GM12878 (cell line): ENCODE measurements at places on chromosomes 2 and 18.

GRCh38 chr2:109135359-109136197 is 6.6 kb downstream of the SH3RF3 start:
- H3K36me3 ChIP-seq, result no peaks in the 10 kb centered on the region
- no peak overlapping the region for H3K27ac ChIP-seq
- no peak for DNase-seq
- peaks cover 5% of the 10 kb centered on the region for H3K4me1 ChIP-seq
- no peak overlapping the region for H3K4me3 ChIP-seq

GRCh38 chr18:70468861-70469547 is 180.2 kb downstream of the SOCS6 start:
- H3K4me1 ChIP-seq, result no peaks in the 10 kb centered on the region
- no peaks in the 10 kb centered on the region; the same call in none of the 2 replicates for H3K27me3 ChIP-seq
- no peaks in the 10 kb centered on the region for H3K36me3 ChIP-seq
- H3K27ac ChIP-seq, result no peak overlapping the region

DNA sequence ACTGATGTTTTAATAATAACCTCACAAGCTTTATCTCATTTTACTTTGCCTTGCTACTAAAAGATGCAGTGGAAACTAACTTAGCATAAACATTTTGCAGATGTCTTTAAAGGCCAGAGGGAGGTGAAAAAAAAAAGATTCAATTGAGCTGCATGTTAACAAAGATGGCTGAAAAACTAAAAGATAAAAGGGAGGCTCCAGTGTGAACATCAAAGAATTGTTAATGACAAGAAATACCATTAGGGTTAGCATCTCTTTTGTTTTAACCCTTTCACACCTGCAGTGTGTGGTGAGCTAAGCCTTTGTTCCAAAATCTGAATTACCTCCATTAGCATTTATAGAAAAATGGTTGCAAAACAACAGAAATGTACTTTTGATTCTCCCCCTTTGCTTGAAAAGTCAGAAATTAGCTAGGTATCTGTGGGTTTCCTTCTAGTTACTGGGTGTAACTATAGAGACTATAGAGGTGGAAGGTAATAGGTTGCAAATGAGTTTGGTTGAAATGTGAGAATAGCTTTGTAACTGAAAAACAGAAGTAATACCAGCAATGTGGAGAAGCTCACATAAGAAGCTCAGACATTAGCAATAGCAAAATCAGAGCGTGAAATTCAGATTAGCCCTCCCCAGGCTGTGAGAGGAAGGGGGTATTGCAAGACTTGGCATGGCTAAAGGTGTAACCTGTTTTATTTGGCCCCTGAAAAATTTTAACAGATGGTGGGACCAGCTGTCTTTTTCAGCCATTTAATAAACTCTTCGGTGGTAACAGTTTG is 34.8 kb upstream of the SP5 start:
- H3K4me3 ChIP-seq, result peak overlapping the region; percentile 7; the same call in 1 of the 2 replicates
- H3K4me1 ChIP-seq, result peaks cover 13% of the 10 kb centered on the region; the same call in 1 of the 2 replicates
- DNase-seq, result peak; percentile 40
- no peaks in the 10 kb centered on the region for H3K27me3 ChIP-seq

DNA sequence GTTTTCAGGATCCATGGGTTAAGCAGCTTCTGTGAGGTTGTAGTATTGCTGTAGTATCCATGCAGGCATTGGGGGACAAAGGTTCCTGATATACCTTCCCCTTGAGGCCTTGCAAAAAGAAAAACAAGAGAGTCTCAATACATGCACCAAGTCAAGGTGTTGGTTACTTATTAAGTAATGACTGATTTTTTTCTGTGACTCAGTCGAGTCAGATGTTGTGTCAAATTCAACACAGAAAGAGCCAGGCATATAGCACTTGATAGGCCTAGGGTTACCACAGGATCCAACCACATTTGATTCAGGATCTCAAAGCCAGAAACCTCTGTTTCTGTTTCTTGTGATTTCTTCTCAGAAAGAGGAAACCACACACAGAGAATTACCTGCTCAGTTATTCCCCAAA is 24.9 kb upstream of the CD8A start:
- H3K4me3 ChIP-seq, result no peak overlapping the region
- DNase-seq, result no peak
- no peaks in the 10 kb centered on the region for H3K36me3 ChIP-seq
- no peaks in the 10 kb centered on the region for H3K4me1 ChIP-seq

GRCh38 chr2:6864923-6865345 is 773 bp downstream of the CMPK2 start:
- H3K4me3 ChIP-seq, result peak overlapping the region; percentile 77
- H3K36me3 ChIP-seq, result peaks cover 2% of the 10 kb centered on the region
- H3K27ac ChIP-seq, result peak overlapping the region; percentile 68
- H3K27me3 ChIP-seq, result no peaks in the 10 kb centered on the region; the same call in 1 of the 2 replicates

DNA sequence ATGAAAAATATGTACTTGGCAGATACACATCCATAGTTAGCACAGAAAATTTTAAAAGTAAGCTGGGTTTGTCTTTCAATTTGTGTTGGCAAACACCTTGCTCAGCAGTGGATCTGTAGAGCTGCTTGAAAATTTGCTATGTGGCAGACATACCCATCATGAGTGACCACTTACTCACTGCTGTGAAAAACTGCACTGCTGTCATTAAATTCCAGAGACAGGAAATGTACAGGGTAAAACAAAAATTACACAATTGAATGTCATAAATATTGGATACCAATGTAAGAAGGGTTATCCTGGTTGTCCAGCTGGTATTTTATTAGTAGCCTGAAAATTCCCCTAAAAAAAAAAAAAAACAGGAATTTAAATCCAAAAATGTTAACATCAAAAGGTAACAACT is 24.5 kb downstream of the NIF3L1 start:
- no peaks in the 10 kb centered on the region for H3K4me1 ChIP-seq
- no peaks in the 10 kb centered on the region for H3K27me3 ChIP-seq

DNA sequence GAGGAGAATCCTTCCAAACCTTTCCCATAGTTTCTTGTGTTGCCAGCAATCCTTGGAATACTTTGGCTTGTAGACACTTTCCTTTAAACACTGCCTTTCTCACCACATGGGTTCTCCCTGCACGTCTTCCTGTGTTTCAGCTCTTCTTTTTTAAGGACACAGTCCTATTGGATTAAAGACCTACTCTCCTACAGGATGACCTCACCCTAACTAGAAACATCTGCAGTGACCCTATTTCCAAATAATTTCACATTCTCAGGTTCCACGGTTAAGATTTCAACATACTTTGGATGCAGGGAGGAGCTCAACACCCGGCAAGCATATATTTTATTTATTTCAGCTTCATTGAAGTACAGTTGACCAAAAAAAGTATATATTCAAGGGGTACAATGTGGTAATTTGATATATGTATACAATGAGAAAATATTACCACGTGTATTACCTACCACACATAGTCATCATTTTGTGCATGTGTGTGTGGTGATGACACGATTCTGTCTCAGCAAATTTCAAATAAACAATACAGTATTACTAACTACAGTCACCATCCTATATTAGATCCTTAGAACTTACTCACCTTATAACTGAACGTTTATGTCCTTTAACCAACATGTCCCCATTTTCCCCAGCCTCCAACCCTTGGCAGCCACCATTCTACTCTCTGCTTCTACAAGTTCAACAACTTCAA is 745.0 kb downstream of the CBLN2 start:
- H3K36me3 ChIP-seq, result no peaks in the 10 kb centered on the region
- no peaks in the 10 kb centered on the region for H3K4me1 ChIP-seq
- H3K4me3 ChIP-seq, result no peak overlapping the region
- H3K27me3 ChIP-seq, result no peaks in the 10 kb centered on the region

GRCh38 chr2:53941749-53942148 is 29.0 kb downstream of the PSME4 start:
- H3K36me3 ChIP-seq, result peaks cover 5% of the 10 kb centered on the region; the same call in 1 of the 2 replicates
- H3K27ac ChIP-seq, result peak overlapping the region; percentile 47
- H3K4me3 ChIP-seq, result no peak overlapping the region

DNA sequence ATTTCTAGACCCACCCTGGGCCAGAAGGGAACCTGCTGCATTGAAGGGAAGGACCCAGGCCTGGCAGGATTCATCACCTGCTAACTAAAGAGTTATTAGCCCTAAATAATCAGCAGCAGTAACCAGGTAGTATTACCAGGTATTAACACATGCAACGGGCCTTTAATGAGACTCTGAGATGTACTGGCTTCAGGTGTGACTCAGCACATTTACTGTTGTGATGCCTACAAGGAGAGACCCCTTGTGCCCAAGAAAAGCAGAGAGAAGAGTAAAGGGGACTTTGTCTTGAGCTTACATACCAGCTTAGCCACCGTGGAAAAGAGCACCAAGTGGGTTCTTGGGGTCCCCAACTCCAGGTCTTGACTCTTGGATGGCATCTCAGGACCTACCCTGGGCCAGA is 243.1 kb upstream of the SLC39A10 start:
- DNase-seq, result no peak
- H3K4me1 ChIP-seq, result no peaks in the 10 kb centered on the region
- no peak overlapping the region for H3K4me3 ChIP-seq
- no peaks in the 10 kb centered on the region for H3K36me3 ChIP-seq
- no peak overlapping the region for H3K27ac ChIP-seq

DNA sequence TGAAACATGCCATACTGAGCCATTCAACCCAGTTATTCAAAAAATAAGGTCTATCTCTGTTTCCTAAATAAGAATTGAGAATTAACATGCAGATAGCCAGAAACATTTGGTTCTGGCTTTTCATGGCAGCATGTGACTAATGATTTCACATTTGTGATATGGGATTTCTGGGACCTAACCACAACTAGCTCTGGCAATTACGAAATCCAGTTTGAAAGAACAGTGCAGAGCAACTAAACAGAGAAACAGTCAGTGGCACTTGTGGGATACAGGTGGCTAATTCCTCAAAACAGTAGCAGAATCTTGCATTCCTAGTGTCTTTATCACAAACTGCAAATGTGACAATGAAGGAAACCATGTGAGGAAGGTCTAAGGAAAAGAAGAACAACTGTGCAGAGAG is 637.8 kb upstream of the CHAC2 start:
- no peak overlapping the region for H3K4me3 ChIP-seq
- H3K36me3 ChIP-seq, result no peaks in the 10 kb centered on the region
- no peak overlapping the region for H3K27ac ChIP-seq
- H3K27me3 ChIP-seq, result no peaks in the 10 kb centered on the region
- no peaks in the 10 kb centered on the region for H3K4me1 ChIP-seq

GRCh38 chr2:68018727-68019126 is 44.1 kb downstream of the C1D start:
- no peaks in the 10 kb centered on the region for H3K36me3 ChIP-seq
- no peaks in the 10 kb centered on the region for H3K4me1 ChIP-seq
- H3K27ac ChIP-seq, result no peak overlapping the region
- no peak for DNase-seq
- H3K4me3 ChIP-seq, result no peak overlapping the region
- H3K27me3 ChIP-seq, result no peaks in the 10 kb centered on the region

GRCh38 chr2:96860065-96861029 is 2.5 kb upstream of the ANKRD39 start:
- peaks cover 10% of the 10 kb centered on the region; the same call in 1 of the 2 replicates for H3K36me3 ChIP-seq
- no peak overlapping the region for H3K27ac ChIP-seq
- H3K27me3 ChIP-seq, result no peaks in the 10 kb centered on the region
- H3K4me1 ChIP-seq, result peaks cover 3% of the 10 kb centered on the region; the same call in 1 of the 2 replicates

GRCh38 chr2:177784745-177785067 is 287.9 kb downstream of the PDE11A start:
- H3K4me3 ChIP-seq, result no peak overlapping the region
- no peaks in the 10 kb centered on the region for H3K4me1 ChIP-seq
- no peaks in the 10 kb centered on the region for H3K36me3 ChIP-seq
- no peak for DNase-seq
- no peak overlapping the region for H3K27ac ChIP-seq

DNA sequence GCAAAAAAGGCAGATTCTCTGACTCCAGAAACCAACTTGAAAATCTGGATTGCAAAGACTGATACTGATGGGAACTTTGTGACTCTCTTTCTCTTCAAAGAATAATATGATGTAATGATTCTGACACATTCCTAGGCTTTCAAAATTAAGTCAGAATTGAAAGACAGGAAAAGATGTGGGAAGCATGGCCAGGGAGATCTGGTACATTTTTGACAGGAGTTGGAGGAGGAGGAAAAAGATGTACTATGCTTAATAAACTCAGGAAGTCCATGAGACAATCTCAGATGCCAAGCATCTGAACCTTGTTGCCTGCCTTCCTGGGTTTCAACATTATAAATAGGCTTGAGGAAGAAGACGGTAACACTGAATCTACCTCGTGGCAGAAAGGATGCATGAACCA is 34.2 kb downstream of the KLF7 start:
- H3K27ac ChIP-seq, result no peak overlapping the region
- H3K4me1 ChIP-seq, result peaks cover 2% of the 10 kb centered on the region; the same call in 1 of the 2 replicates
- no peaks in the 10 kb centered on the region for H3K27me3 ChIP-seq
- H3K4me3 ChIP-seq, result no peak overlapping the region
- DNase-seq, result no peak
- H3K36me3 ChIP-seq, result no peaks in the 10 kb centered on the region

GRCh38 chr2:85588236-85588635 is 4.0 kb downstream of the VAMP5 start:
- no peaks in the 10 kb centered on the region for H3K27me3 ChIP-seq
- no peaks in the 10 kb centered on the region for H3K36me3 ChIP-seq
- peaks cover 20% of the 10 kb centered on the region for H3K4me1 ChIP-seq
- DNase-seq, result no peak

GRCh38 chr2:225543626-225544025 is 144.1 kb downstream of the NYAP2 start:
- H3K4me3 ChIP-seq, result no peak overlapping the region
- no peak overlapping the region for H3K27ac ChIP-seq
- DNase-seq, result no peak
- H3K27me3 ChIP-seq, result no peaks in the 10 kb centered on the region
- H3K36me3 ChIP-seq, result no peaks in the 10 kb centered on the region

DNA sequence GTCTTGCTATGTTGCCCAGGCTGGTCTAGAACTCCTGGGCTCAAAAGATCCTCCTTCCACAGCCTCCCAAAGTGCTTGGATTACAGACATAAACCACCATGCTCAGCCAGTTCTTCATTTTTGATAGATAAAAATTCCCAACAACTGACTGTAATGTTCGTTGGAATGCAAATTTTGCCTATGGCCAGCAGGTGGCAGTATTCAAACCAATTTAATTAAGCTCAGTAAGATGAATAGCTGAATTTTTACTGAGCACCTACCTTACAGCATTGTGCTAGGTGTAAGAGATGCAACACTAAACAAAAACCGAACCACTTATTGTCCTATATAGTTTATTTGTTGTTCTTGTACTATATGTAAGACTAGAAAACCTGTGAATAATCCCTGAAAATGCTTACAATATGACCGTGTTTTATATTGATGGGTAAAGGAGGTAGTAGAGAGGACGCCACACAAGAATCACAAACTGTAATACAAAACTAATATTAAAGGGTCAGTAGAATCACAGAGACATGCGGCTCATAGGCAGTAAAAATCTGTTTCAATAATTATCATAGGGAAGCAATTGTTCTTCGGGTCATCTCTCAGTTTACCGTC is 8.2 kb upstream of the TMEM182 start:
- H3K36me3 ChIP-seq, result no peaks in the 10 kb centered on the region
- no peaks in the 10 kb centered on the region for H3K27me3 ChIP-seq
- no peak overlapping the region for H3K27ac ChIP-seq
- no peak for DNase-seq
- no peak overlapping the region for H3K4me3 ChIP-seq

- peak; percentile 92 for DNase-seq
- peak overlapping the region; percentile 27 for H3K27ac ChIP-seq
- H3K27me3 ChIP-seq, result no peaks in the 10 kb centered on the region
- H3K4me3 ChIP-seq, result no peak overlapping the region
Observed at GRCh38 chr2:195535911-195536522, 121.0 kb upstream of the SLC39A10 start.

- H3K36me3 ChIP-seq, result no peaks in the 10 kb centered on the region
- no peaks in the 10 kb centered on the region for H3K4me1 ChIP-seq
- H3K27me3 ChIP-seq, result peaks cover 17% of the 10 kb centered on the region
- no peak for DNase-seq
Observed at GRCh38 chr2:73112026-73112912, 479 bp downstream of the RAB11FIP5 start.

- no peaks in the 10 kb centered on the region for H3K27me3 ChIP-seq
- no peak for DNase-seq
- no peak overlapping the region for H3K4me3 ChIP-seq
- no peaks in the 10 kb centered on the region for H3K36me3 ChIP-seq
Observed at GRCh38 chr2:84894758-84895520, 10.5 kb upstream of the TMSB10 start.
